ENCODE measurements at places on chromosomes 3 and 15. TPM values are rescaled to one million over a fixed set of nuclear protein-coding genes. Genes with fewer than 3 reads are reported as not detected.

- H3K4me3 ChIP-seq: no peak overlapping the region
- H3K27ac ChIP-seq: no peak overlapping the region
- no peaks in the 10 kb centered on the region for H3K36me3 ChIP-seq
- H3K4me1 ChIP-seq: no peaks in the 10 kb centered on the region
- no peaks in the 10 kb centered on the region for H3K27me3 ChIP-seq
Measured at GRCh38 chr15:42804739-42805138, 67.8 kb upstream of the CDAN1 start.

GRCh38 chr3:168138421-168138820 is 42.7 kb upstream of the GOLIM4 start:
- no peak for DNase-seq
- no peaks in the 10 kb centered on the region for H3K27me3 ChIP-seq
- no peaks in the 10 kb centered on the region for H3K4me1 ChIP-seq
- no peak overlapping the region for H3K27ac ChIP-seq
- no peaks in the 10 kb centered on the region for H3K36me3 ChIP-seq

Gene GALNT15
- total RNA-seq: 0.09 TPM

- no peak overlapping the region for H3K4me3 ChIP-seq
- no peak for DNase-seq
- no peaks in the 10 kb centered on the region for H3K36me3 ChIP-seq
- no peaks in the 10 kb centered on the region for H3K4me1 ChIP-seq
- no peak overlapping the region for H3K27ac ChIP-seq
- H3K27me3 ChIP-seq: no peaks in the 10 kb centered on the region
Measured at GRCh38 chr15:82914396-82914795, 38.1 kb downstream of the HOMER2 start.

Gene KLF15
- total RNA-seq: 7.2 TPM

Measured in neural progenitor cell (in vitro differentiated cells).